ENCODE measurements at places on chromosomes 1 and 21.

- no peak for DNase-seq
These were observed 16.8 kb upstream of the PDXK start for GRCh38 chr21:43701936-43702784.

DNA sequence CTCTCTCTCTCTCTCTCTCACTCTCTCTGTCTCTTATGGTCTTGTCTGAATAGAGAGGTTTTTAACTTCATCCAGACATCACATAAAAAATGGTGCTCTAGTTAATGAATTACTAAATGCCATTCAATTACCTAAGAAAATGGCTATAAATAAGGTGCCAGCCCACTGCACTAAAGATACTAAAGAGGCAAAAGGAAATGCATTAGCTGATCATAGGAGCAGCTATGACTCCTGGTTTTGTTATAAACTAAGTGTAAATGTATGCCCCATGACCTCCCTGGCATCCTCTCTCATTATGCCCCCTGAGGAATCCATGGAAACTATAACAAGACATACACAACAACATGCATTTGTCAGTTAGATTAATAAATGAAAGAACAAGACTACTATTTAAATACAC lies 57.5 kb upstream of the PDC start:
- DNase-seq = no peak

- DNase-seq = no peak
These were observed 350.2 kb downstream of the PLPP3 start for GRCh38 chr1:56229186-56229585.

- DNase-seq = no peak
These were observed 3.6 kb downstream of the CHAF1B start for GRCh38 chr21:36388835-36389234.

DNA sequence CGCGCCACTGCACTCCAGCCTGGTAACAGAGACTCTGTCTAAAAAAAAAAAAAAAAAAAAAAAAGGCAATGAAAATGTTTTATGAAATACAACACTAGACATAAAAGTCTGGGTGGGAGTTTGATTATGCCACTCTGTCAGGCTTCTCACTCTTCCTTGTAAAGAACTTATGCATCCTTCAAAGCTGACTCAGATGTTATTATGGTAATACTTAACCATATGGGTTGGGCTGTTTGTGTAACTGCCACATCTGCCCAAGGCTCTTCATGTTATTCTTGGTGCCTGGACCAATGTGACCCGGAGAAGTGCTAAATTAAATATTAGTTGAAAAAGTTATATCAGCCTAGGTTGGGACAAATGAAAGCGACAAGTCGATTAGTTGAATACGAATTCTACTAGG lies 23.8 kb downstream of the FAM89A start:
- DNase-seq = no peak

DNA sequence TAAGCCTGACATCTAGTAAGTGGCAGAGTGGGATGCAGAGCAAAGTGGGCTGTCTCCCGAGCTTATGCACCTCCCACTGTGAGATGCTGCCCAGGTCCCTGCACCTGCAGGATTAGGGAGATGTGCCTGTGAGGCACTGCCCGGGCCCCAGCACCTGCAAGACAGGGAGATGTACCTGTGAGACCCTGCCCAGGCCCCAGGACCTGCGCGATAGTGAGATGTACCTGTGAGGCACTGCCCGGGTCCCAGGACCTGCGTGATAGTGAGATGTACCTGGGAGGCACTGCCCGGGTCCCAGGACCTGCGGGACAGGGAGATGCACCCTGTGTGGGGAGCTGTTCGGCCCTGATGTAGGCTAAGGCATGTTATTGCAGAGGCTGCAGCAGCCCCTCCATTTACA lies 622.8 kb downstream of the PTPRU start:
- DNase-seq = no peak

GRCh38 chr1:24351918-24352627 lies 32.9 kb downstream of the GRHL3 start:
- peak; percentile 36 for DNase-seq

DNA sequence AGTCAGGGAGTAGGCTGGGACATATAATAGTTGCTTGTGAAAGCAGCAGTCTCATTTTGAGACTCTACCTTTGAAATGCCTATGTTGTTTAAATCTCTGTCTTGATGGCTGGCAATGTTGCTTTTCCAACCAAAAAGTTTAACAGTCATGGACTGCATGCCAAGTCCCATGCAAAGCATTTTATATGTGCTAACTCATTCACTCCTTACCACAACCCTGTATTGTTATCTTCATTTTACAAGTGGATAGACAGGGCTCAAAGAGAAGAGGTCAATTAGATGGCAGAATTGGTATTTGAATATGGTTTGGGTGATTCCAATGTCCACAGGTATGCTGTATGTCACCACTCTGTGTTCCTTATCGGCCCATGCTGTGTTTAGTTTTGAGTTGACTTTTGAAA lies 331.4 kb upstream of the USP24 start:
- no peak for DNase-seq

GRCh38 chr1:113946678-113947387 lies 17.7 kb downstream of the HIPK1 start:
- DNase-seq = no peak

DNA sequence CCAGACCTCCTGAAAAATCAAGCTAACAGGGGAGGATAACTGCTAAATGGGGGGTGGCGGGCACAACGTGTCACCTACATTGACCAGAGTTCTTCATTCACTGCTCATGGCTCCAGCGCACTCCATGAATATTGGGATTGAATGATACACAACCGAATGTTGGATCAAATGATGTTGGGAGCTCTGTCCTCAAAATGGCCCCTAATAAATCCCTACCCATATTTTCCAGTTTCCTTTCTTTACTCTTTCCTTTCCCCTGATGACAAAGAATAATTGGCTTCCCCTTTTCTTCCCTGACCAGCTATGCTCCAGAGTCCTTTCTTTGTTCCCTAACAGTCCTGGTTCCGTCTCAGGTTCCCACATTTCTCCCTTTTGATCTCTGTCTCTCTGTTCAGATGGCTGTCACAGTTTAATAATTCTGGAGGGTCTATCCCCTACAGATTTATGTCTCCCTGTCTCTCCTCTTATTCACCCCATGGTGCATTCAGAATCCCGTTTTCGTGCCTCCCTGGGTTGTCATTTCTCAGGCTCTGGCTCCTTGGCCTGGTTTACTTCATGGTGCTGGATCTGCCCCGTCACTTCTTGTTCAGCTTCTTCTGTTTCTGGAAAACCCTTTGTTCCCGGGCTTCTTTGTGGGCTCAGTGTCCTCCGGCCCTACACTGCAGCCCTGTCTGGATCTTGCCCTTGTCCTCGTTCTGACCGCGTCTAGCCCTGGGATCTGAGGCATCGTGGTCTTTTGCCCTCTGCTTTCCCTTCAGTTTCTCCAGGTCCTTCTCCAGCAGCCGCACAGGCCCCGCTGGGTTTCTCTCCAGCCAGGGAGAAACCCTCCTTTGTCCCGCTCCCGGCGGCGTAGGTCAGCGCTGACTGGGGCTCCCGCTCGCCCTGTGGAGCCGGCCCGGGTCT lies 78.3 kb downstream of the NDUFS5 start:
- no peak for DNase-seq

GRCh38 chr1:206002871-206003801 lies at the start of gene RAB7B:
RAB7B (minus strand) TSS chr1:206003395; CDS start chr1:205994135, 9,260 bp downstream.
- no peak for DNase-seq

DNA sequence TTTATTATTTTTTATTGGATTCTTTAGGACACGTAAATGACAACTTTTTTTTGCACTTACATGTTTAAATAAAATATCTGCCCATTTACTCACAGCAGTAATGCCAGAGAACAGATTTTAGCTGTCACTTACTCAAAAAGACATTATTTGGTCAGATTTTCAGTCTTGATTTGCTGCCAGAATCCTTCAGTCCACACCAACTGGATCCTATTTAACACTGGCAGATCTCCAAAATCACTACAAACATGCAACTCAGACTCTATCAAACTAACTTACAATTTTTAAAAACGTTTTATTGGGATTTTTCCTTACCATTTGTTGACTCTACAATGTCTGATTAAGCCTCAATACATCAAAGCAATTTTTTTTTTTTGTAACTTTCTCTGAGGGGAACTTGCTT lies 11.1 kb downstream of the ATP6V1G3 start:
- no peak for DNase-seq

- no peak for DNase-seq
These were observed 46.5 kb upstream of the CDC7 start for GRCh38 chr1:91454136-91454535.

- DNase-seq = no peak
These were observed 14.7 kb upstream of the MYSM1 start for GRCh38 chr1:58714544-58714943.

- DNase-seq = no peak
These were observed 25.7 kb upstream of the KCNK1 start for GRCh38 chr1:233587958-233588799.

- no peak for DNase-seq
These were observed 420.9 kb upstream of the CAMK1G start for GRCh38 chr1:209162651-209163050.

DNA sequence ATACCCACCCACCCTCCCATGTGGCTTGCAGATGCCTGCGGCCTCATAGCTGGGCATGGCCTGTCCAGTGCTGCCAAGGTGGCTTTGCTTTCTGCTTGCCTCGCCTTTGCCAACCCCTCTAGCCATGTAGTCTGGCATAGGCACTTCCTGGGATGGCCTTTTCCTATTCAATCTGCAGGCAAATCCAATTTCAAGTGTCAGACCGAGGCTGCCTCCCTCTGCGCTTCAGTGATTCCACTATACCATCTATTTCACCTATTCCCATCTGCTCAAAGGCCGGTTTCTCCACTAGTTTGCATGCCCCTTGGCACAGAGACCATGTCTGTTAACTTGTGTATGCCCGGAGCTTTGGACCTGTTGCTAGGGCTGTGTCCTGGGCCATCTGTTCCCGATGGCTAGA lies 3.8 kb upstream of the ZBTB21 start:
- DNase-seq = no peak

GRCh38 chr1:212647004-212647403 lies 38.4 kb downstream of the ATF3 start:
- no peak for DNase-seq

DNA sequence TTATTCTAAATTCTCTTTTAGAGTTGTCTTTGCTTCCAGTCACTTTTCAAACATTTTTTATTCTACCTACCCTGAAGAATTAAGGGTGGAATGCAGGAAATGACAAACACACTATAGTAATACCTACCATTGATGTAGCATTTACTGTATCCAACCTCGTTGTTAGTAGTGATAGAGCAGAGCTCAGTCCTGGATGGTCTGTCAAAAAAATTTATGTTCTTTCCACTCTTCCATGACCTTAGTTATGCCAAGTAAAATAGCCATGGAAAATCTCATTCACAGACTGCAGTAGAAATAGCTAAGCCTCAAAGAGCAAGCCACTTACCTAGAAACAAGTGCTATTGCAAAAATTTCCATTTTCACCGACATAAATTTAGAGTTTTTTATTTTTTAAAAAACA lies 74.6 kb downstream of the CRB1 start:
- DNase-seq = no peak

GRCh38 chr1:44433209-44433608 lies 28.2 kb downstream of the RNF220 start:
- no peak for DNase-seq

DNA sequence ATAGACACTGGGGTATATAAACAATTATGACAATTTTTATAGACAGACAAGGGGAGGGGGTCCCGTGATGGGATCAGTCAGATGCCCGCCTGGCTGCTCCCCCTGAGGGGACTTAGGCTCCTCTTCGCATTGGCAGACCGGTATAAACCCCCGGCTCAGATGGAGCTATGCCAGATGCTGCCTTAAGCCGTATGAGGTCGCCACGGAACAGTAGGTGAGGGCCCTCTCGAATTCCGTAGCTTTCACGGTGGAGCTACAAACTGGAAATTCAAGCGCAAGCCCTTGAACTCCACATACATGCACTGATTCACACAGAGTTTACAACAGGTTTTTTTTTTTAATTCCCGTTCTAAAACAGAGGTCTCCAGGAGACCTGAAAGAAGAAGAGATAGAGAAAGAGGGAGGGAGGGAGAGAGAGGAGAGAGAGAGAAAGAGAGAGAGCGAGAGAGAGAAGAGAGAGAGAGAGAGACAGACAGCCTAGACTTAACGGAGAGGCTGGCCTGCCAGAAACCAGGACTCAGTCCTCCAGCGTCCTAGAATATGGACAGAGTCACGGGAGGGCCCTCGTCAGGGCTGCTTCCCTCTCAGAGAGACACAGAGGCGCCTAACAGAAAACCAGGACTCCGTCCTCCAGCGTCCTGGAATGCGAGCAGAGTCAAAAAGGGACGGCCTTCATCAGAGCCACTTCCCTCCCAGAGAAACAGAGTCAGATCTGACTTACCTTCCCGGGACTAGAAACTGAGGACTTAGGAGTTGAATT lies 24.4 kb upstream of the TMEM54 start:
- no peak for DNase-seq

GRCh38 chr1:67572594-67573221 lies 112.3 kb upstream of the GADD45A start:
- DNase-seq = no peak
